ENCODE measurements at places on chromosomes 7 and 10.

DNA sequence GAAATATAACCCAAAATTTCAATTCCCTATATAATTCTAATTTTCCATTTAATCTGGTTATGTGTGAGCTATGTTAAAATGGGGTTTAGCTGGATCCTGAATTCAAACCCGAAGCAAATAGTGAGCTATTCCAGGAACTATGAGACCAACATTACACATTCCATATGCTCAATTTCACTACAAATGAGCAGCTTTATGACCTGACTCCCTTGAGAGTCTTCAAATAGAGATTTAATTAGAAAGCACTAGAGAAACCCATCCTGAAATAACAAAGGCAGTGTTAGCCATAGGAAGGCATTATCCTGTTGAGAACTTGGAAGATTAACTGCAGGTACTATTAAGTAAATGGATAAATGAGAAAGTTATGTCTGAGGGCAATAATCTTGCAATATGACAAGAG is 890.0 kb downstream of the GRM8 start:
- no peak for DNase-seq

- DNase-seq = no peak
Measured at GRCh38 chr7:159197066-159197975, 52.7 kb upstream of the VIPR2 start.

DNA sequence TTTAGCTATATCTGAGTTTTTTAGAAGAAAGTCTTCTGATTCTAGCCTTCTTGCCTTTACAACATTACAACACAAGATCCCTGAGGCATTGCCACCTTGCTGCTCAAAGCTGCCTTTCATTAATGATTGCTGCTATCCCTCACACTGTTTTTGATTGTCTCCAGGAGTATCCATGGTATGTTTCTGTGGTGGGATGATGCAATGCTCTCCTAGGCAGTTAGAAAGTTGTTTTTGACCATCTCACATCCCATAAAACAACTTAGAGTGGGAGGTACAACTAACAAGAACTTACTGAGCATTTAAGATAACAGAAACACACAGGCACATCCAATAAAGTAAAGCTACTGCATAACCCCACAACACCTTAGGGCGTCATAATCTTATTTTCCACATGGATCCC is 1156.0 kb upstream of the LRRTM3 start:
- DNase-seq = no peak

DNA sequence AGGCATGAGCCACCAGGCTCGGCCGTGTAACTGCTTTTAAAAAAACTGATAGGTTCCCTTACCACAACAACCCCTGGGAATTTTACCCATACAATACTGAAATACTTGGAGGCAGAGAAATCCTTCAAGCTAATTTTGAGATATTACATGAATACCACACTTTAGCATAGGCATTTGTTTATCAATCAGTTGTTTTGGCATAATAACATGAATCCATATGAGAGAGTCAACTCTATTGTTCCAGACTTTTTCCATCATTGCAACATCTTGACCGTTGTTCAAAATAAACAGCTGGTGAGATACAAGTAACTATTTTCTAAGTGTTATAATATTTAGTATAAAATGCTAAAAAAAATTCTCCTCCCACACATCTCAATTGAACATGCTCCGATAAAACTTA is 36.8 kb downstream of the LAMB4 start:
- DNase-seq = no peak

DNA sequence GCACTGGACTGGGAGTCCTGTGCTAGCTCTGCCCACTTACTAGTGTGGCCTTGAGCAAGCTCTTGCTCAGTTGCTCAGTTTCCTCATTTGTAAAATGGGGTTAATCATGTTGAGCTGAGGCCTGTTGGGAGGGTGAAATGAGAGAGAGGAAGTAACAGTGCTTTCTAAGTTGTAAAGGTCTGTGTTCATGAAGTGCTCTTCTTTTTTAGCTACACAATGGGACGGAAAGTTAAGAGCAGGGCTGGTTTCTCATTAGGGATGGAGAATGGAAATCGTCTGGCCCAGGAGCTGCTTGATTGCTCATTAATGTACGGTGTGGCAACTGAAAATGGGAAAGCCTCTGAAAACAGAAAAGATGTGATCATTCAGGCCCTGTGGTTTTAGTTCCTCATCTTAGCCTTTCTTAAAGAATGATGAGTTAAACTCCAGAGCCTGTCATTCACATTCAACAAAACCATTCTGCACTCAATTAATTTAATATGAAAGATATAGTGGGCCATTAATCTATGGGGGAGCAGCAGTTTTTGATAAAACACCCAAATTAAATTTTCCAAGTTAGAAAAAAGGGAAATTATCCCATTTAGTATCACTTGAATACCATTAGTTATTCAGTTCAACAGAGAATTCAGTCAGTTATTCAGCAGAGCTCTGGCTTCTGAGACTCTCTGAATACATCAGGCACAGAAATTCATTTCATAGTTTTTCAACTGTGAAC is 60.5 kb downstream of the SH2D4B start:
- no peak for DNase-seq

All from left renal pelvis (tissue), 4 donors.